ENCODE measurements at places on chromosomes 13 and 19. TPM values are rescaled to one million over a fixed set of nuclear protein-coding genes. Genes with fewer than 3 reads are reported as not detected.

GRCh38 chr13:109735436-109735966 is 50.9 kb downstream of the IRS2 start:
- no peaks in the 10 kb centered on the region for H3K4me1 ChIP-seq
- H3K27me3 ChIP-seq, result no peaks in the 10 kb centered on the region
- H3K27ac ChIP-seq, result no peak overlapping the region
- no peak overlapping the region for H3K4me3 ChIP-seq

DNA sequence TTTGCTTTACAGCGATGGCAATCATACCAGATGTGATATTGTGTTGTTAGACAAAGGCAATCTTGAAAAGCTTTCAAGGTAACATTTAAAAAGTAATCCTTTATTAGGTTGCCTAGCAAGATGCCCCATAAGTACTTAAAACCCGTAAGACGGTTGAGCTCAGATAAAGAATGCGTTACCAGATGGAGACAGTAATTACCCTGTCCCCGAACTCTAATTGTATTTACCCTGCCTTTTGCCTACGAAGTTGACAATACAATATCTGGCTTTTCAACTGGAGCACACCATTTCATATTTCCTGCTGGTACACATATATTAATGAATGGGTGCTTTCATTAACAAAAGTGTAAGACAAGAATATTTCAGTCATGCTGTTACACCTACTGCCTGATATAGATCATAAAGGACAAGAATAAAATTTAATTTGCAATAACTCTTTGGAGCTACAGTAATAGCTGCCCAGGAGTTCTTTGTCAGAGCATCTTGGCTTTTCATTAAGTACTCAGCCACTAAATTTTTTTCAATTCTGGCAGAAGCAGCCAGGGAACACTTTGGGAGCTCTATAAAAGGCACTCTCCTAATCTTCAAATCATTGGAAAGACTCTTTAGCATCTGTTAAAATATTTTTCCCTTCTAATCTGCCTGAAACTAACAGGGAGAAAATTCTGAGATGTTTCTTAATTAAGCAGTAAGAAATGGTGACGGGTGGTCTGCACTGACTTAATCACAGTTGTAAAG is 63.8 kb downstream of the DCT start:
- peaks cover 5% of the 10 kb centered on the region for H3K27me3 ChIP-seq
- H3K4me1 ChIP-seq, result no peaks in the 10 kb centered on the region
- H3K36me3 ChIP-seq, result no peaks in the 10 kb centered on the region
- H3K27ac ChIP-seq, result no peak overlapping the region

DENND1C gene
- total RNA-seq, result 8.7 TPM

ZNF208 gene
- 6.3 TPM for total RNA-seq

PROZ gene
- not detected for total RNA-seq

DNA sequence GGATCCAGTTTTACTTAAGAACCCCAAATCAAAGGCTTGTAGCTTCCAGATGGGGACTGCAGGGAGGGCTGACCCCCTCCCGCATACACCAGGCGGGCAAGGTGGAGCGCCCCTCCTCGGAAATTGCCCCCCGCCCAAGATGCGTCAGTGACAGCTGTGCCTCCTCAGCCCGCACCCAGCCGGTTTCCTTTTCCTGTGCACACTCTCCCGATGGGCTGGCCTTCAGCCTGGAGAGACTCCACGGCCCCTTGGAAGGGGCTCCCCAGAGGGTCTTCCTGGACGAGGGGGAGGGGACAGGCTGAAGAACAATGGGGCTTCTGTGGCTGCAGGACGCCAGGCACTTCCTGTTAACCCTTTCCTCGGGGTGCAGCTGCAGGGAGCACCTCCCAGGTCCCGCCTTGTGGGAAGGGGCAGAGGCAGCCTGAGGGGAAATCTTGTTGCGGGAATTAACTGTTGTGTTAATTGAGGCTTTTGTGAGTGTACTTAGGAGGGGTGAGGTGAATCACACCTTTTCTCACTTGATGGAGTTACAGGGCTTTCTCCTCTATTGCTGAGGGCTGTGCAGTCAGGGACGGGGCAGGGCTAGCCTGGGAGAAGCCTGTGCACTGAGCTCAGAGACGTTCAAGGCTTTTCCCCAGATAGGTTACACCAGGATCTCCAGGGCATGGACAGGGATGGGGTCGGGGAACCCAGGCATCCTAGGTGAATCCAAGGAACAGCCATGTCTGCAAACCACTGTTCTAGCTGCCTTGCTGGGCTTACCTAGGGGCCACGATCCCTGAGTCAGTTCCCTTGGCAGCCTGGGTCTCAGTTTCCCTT is 14.3 kb downstream of the IER2 start:
- no peaks in the 10 kb centered on the region for H3K27me3 ChIP-seq
- H3K36me3 ChIP-seq, result no peaks in the 10 kb centered on the region
- H3K4me3 ChIP-seq, result peak overlapping the region; percentile 52
- H3K4me1 ChIP-seq, result peaks cover 68% of the 10 kb centered on the region
- peak; percentile 80 for DNase-seq

GRCh38 chr19:6272913-6273600 is 6.7 kb downstream of the MLLT1 start:
- H3K27ac ChIP-seq, result peak overlapping the region; percentile 87
- no peaks in the 10 kb centered on the region for H3K27me3 ChIP-seq
- peaks cover 98% of the 10 kb centered on the region for H3K4me1 ChIP-seq
- no peak for DNase-seq
- peak overlapping the region; percentile 6 for H3K4me3 ChIP-seq

SLC6A16 gene
- 4.5 TPM for total RNA-seq

GRCh38 chr19:40272261-40272660 is 12.9 kb downstream of the AKT2 start:
- no peaks in the 10 kb centered on the region for H3K27me3 ChIP-seq
- no peak overlapping the region for H3K27ac ChIP-seq
- peaks cover 19% of the 10 kb centered on the region for H3K4me1 ChIP-seq
- no peak for DNase-seq

ZNF813 gene
- total RNA-seq, result 4.6 TPM

SYT3 gene
- total RNA-seq, result 2.5 TPM

DNA sequence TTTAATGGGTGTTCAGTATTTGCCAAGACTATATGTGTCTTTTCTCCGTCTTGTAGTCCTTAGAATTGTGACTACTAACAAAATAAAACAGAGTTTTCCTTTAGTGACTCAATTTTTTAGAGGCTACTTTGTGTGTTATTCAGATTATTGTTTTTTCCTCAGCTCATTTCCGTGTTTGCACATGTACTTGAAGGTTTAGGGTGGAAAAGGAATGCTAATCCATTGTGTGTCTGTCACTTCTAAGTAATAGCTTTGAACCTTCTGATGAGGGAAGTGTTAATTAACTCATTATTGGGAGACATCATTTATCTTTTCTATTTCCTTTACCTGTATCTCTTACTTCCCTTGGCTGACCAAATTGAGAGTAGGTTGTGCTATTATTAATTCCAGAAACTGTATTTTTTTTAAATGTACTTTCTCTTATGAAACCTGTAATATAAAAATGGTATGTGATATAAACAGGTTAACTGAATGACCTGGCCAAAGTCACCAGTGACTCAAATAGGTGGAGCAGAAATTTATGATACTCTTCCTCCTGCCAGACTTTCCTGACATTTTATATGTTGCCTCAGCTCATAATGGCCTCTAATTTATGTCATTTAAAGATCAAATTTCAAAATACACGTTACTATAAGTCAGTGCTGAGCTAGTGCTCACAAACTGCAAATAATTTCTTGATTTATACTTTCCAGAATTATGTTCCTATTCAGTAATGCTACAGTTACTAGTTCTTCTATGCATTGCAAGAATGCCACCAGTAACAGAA is 88.8 kb downstream of the LMO7 start:
- no peaks in the 10 kb centered on the region for H3K27me3 ChIP-seq
- no peak for DNase-seq
- H3K27ac ChIP-seq, result peak overlapping the region; percentile 75

POGLUT2 gene
- 5.1 TPM for total RNA-seq

GDF15 gene
- 105 TPM for total RNA-seq

- DNase-seq, result no peak
- no peak overlapping the region for H3K27ac ChIP-seq
- H3K4me3 ChIP-seq, result no peak overlapping the region
- H3K36me3 ChIP-seq, result no peaks in the 10 kb centered on the region
- H3K4me1 ChIP-seq, result no peaks in the 10 kb centered on the region
These were observed 2.4 kb upstream of the ZNF560 start for GRCh38 chr19:9500796-9501195.

C13orf42 gene
- not detected for total RNA-seq

DNA sequence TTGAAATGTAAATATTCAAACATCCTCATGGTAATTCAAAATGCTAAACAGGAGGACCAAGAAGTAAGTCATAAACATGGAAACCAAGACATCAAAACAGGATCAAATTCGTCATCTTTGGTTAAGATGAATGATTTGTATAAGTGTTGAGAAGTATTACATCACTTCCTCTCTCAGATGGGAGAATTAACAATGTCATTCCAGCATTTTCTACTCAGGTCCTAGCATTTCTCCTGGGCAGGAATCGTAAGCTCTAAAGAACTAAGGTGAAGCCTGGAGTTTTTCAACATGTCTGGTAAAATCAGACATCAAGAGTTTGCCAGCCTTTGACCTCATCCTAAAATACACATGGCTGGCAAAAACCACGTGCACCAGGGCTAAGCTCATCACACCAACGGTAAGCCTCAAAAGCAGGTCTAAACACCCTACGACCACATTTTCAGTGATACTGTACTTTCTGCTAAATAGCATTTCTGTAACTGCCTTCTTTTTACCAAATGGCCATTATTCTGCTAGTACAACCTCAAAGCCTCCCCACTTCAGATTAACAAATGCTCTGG is 24.8 kb downstream of the RANBP3 start:
- peak overlapping the region; percentile 52 for H3K27ac ChIP-seq
- H3K4me3 ChIP-seq, result no peak overlapping the region
- no peaks in the 10 kb centered on the region for H3K27me3 ChIP-seq

- peak overlapping the region; percentile 42 for H3K27ac ChIP-seq
- no peaks in the 10 kb centered on the region for H3K27me3 ChIP-seq
- H3K36me3 ChIP-seq, result peaks cover 73% of the 10 kb centered on the region
- DNase-seq, result no peak
These were observed 36.3 kb downstream of the SMIM24 start for GRCh38 chr19:3443840-3444694.

DNA sequence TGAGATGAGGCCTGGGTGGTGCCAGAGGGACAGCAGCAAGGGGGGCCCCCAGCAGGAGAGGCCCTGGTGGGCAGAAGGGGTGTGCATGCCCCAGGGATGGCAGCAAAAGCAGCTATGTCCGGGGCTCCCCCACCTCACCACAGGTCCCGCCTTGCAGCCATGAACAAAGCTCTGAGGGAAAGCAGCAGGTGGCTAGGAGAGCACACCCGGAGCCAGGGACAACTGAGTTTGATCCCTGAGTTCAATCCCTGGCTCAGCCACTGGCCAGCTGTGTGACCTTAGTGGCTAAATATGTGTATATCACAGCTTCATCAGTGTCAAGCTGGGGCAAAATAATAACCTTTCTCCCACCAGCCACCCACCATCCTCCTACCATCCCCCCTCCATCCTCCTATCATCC is 47.7 kb upstream of the KCTD15 start:
- H3K4me1 ChIP-seq, result no peaks in the 10 kb centered on the region
- no peak overlapping the region for H3K27ac ChIP-seq

DNA sequence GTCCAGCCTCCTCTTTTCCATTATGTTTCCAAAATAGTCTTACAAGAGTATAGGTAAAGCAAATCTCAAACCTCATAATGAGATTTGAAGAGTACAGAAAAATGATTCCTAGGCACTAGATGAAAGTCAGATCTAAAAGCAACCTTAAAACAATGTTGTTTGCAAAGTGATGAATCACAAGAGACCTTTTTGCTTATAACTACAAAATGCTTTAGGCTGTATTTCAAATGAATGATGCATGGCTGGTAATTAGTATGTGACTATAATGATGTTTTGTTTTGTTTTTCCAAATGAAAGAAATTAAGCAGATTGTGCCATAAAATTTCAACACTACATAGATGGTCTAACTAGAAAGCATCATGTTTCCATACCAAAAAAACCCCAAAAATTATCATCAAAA is 272.7 kb downstream of the DIAPH3 start:
- no peak overlapping the region for H3K27ac ChIP-seq
- H3K4me3 ChIP-seq, result no peak overlapping the region
- DNase-seq, result no peak

SYNGR4 gene
- total RNA-seq, result not detected

TMEM190 gene
- not detected for total RNA-seq

IGFL1 gene
- not detected for total RNA-seq

PSG5 gene
- total RNA-seq, result not detected

- no peaks in the 10 kb centered on the region for H3K36me3 ChIP-seq
- H3K27ac ChIP-seq, result no peak overlapping the region
- H3K4me3 ChIP-seq, result no peak overlapping the region
- peaks cover 21% of the 10 kb centered on the region for H3K27me3 ChIP-seq
- DNase-seq, result no peak
These were observed 1.1 kb downstream of the ATP4A start for GRCh38 chr19:35562336-35562735.

DNA sequence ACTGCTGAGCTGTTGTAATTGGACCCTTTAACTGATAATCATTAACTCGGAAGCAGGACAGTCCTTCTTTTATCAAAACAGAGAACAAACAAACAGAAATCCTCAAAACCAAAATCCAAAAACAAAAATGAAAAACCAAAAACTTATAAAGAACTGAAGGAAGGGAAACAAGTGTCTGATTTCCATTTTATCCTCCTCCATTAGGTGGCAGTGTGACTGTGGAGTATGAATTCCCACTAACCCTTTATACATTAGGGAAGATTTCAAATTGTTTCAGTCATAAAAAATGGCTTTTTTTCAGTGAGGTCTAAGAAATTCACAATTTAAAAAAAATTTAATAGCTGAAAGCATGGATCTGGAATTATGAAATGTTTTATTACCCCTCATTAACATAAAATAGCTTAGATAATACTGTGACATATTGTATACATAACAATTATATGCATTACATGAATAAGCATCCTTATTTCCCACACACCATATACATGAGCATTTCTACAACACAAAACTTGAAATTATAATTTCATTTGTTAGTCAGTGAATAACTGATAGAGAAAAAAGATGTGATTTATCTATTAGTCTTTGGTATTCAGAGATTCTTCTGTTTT is 1074.3 kb upstream of the PCDH9 start:
- H3K4me1 ChIP-seq, result no peaks in the 10 kb centered on the region
- DNase-seq, result no peak
- no peak overlapping the region for H3K27ac ChIP-seq
- no peak overlapping the region for H3K4me3 ChIP-seq
- H3K36me3 ChIP-seq, result no peaks in the 10 kb centered on the region

DNA sequence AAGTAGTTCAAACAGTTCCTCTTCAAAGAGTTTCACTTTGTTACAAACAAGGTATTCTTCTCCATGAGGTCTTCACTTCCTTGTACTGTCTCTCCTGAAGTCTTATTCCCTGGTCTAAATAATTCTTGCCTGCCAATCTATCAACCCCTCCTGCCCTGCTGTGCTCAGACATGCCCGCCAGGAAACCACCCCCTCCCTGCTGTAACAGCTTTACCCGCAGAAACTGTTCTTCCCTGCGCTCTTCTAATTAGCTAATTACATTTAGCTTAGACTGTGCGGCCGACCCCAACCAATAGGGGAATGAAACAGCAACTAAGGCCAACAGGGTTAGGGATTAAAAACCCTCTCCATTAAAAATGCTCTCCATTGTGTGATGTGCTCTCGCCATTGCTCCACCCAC is 46.7 kb downstream of the ZNF846 start:
- no peaks in the 10 kb centered on the region for H3K4me1 ChIP-seq
- no peaks in the 10 kb centered on the region for H3K27me3 ChIP-seq
- no peak for DNase-seq
- H3K36me3 ChIP-seq, result no peaks in the 10 kb centered on the region

ADPRHL1 gene
- 1.9 TPM for total RNA-seq

- peaks cover 6% of the 10 kb centered on the region for H3K4me1 ChIP-seq
- no peak overlapping the region for H3K4me3 ChIP-seq
- no peaks in the 10 kb centered on the region for H3K27me3 ChIP-seq
- H3K36me3 ChIP-seq, result no peaks in the 10 kb centered on the region
- H3K27ac ChIP-seq, result no peak overlapping the region
These were observed 41.7 kb downstream of the SPATA13 start for GRCh38 chr13:24202215-24202614.

Data from upper lobe of right lung (tissue), 1 donor.